Left cardiac atrium (tissue), 4 donors: ENCODE measurements at places on chromosomes 2 and 18. TPM values are rescaled to one million over a fixed set of nuclear protein-coding genes. Genes with fewer than 3 reads are reported as not detected.

The FAM228A gene
- 1.2 TPM for total RNA-seq

DNA sequence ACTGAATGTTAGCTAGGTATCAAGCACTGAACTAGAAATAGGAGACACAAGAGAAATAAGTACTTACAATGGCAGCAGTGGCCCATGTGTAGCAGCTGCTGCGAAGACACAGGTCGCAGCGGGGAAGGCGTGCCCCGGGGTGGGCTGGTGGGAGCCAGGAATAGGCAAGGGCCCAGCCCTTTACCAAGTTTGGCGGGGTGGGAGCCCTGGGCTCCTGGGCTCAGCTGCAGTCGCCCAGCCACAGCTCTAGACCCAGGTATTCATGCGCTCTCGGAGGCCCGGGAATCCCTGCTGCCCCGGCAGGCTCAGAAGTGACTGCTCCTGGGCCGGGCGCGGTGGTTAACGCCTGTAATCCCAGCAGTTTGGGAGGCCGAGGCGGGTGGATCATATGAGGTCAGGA, 1287.3 kb downstream of the CNTNAP5 start:
- no peak for DNase-seq

- DNase-seq, result peak; percentile 55
Measured at GRCh38 chr2:149329489-149330126, 779 bp upstream of the LYPD6 start.

DNA sequence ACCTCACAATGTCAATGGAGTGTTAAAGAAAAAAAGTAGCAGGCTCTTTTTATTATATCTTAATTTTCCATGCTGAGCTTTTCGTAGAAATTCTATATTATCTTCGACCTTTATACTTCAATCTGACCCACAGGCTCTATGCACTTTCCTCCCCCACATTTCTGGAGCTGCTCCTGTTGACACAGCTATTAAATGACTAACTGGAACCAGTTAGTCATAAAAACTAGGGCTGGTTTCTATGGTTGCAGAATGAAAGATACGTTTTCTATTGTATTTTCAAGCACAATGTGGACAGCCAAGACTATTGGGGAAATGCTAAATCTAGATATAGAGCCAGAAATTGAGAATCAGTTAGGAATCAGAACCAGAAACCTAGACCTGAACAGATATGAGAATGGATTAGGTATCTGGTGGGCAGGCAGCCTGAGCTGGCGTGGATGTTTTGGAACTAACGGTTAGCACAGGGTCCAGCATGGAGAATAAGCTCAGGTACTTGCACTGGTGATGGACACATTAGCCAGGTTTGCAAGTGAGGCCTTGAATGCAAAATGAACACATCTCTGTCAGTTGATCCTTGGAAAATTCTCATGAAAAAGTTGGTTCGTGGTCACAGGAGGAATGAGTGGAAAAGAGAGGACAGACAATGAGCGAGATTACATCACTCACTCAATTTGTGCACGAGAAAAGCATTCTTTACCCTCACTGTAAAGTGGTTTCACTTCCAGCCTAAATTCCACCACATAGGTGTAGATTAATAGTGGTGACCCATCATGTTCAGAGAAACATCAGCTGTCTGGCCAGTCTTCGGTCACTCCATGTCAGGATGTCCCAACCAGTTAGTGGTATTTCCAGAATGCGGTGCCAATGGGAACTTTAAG, 144.6 kb upstream of the EPHA4 start:
- DNase-seq, result no peak

DNA sequence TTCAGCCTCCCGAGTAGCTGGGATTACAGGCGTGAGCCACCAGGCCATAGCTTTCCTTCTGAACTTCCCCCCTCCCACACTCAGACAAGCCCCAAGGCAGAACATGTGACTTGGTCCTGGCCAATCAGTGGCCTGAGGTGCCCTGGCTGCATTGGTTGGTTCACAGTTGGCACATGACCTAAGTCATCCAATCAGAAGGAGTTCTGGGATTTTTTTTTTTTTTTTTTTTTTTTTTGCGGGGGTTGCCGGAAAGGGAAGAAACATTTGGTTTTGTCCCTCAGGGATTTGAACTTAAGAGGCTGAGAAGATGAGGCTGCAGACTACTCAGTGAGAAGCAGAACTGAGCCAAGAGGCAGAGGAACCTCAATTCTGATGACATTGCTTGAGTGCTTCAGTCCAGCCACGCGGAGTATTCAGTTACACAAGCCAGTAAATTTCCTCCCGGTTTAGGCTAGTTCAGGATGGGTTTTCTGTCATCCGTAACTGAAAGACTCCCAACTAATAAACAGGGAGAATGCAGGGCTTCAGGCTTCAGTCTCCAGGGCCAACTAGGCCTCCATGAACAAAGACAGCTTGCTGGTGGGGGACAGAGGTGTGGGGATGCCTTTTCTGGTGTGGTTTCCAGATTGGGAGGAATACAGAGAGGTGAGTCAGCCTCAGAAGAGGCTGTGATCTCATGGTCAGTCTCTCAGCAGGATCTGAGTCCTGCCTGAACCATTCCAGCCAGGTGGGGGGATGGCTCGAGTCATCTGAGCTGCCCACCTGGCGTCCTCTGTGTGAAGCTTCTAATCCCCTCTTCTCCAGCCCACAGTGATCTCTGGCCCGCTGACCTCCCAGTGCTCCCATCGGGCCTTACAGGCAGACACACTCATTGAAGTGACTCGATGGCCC, 9.2 kb downstream of the PTMA start:
- DNase-seq, result no peak

GRCh38 chr2:173606619-173607248, 252.1 kb downstream of the CDCA7 start:
- DNase-seq, result no peak

GRCh38 chr2:95667480-95667879, 75.7 kb downstream of the TRIM43 start:
- DNase-seq, result no peak

- DNase-seq, result no peak
Measured at GRCh38 chr2:214839464-214839863, 30.0 kb upstream of the BARD1 start.
